ENCODE measurements at places on chromosomes 7 and 10.

DNA sequence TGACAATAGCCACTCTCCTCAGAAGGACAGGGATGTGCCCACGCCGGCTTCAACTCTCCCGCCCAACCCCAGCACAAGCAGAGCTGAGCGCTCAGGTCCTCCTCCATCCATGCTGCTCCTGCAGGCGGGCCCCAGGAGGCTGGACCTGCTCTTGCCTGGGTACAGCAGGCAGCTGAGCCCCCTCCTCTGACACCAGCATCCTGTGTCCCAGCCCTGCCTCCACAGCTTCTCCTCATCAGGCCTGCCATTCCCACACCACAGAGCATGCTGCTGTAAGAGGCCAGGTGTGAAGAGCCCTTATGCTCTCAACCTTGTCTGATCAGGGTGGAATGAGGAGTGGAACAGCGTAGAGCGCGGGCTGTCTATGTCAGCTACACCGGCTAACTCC, 302.2 kb downstream of the PTPRN2 start:
- DNase-seq = peak; percentile 1

GRCh38 chr7:94274828-94275227, 119.9 kb upstream of the COL1A2 start:
- no peak for DNase-seq

GRCh38 chr10:130141460-130141859, 5.3 kb downstream of the GLRX3 start:
- no peak for DNase-seq

GRCh38 chr10:98318861-98319260, 50.9 kb upstream of the LOXL4 start:
- DNase-seq = no peak

Measured in stimulated activated CD4-positive, alpha-beta T cell treated with anti-CD3 and anti-CD28 coated beads, Interleukin-2, amount 100 ng/mL, for 24 hours (primary cell).